BJ (cell line): ENCODE measurements at places on chromosomes 3 and 15. TPM values are rescaled to one million over a fixed set of nuclear protein-coding genes. Genes with fewer than 3 reads are reported as not detected.

GRCh38 chr3:131983689-131984088, 51.1 kb downstream of the CPNE4 start:
- no peak for DNase-seq

The GASK1A gene
- polyA plus RNA-seq: 0.38 and 0.78 TPM in 2 replicates

The ACKR2 gene
- 0.15 TPM in 1 of 2 replicates, not detected in the other for polyA plus RNA-seq

GRCh38 chr15:71120428-71120944, 5.2 kb downstream of the THSD4 start:
- no peak for DNase-seq

The ADGRG7 gene
- not detected in 2 replicates for polyA plus RNA-seq

DNA sequence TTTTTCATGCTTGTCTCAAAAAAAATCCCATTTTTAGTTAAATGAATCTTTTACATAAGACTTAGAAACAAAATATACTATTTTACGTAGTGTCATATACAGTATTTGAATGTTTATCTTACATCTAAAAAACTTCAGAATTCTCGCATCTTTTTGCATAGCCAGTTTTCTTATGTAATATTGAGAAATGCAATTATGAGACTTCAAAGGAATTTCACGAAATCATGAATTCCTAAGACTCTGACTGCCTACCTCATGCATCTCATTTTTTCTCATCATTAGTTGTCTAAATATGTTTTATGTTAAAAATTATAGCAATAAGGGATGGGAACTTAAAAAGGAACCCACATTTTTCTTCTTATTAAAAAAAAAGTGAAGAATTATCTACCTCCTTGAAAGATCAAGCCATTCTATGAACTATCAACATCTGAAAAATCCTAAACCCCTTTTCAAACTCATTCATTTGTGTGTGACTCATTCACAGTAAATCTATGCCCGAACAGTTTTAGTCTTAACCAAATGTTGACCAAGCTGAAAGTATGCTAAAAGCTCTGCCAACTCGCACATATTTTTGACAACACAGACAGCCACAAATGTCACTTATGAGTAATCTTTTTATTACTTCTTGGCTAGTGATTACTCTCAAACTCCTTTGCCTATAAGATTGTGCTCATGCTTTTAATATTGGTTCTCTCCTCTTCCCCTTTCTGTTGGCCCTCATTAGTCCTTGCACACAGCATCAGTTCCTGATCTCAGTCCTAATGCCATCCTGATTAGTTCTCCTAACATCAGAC, 115.9 kb downstream of the DCLK3 start:
- DNase-seq: peak; percentile 96

- DNase-seq: no peak
Observed at GRCh38 chr3:134342259-134342658, 32.0 kb downstream of the AMOTL2 start.

The FANCD2OS gene
- polyA plus RNA-seq: not detected in 2 replicates

The ZNF860 gene
- polyA plus RNA-seq: 0.32 and 0.45 TPM in 2 replicates

GRCh38 chr15:22253676-22254408, 173.5 kb downstream of the OR4M2 start:
- no peak for DNase-seq

DNA sequence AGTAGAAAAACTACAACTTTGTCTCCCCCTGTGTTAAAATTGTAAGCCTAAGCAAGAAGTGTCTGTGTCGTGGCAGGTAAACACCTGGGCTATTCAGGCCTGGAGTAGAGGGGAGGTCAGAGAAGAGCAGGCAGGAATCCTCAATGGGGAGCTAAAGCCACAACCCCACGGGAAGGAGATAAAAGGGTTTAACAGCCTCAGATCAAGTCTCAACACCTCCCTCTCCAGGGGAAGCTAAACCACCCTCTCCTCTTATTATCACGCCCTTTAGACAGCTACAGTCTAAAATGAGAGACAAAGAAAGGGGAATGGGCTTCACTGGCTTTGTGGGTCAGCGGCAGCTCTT, 11.6 kb downstream of the ETV5 start:
- no peak for DNase-seq

DNA sequence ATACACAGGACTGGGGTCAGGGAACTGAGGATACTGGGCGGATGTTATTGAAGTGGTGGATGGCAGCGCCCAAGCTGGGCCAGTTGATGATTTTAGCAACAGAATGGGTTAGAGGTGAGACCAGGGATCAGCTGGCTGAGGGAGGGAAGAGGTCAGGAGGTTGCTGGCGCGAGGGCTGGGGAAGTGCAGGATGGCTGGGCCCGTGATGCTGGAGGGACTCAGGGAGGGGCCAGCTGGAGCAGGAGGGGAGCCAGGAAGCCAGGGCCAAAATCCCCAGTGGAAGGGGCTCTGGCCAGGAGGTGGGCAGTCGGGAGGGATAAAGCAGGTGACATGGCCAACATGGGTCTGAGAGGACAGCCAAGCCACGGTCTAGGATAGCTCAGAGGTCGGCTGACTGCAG, 178.0 kb downstream of the NSMCE3 start:
- DNase-seq: no peak

DNA sequence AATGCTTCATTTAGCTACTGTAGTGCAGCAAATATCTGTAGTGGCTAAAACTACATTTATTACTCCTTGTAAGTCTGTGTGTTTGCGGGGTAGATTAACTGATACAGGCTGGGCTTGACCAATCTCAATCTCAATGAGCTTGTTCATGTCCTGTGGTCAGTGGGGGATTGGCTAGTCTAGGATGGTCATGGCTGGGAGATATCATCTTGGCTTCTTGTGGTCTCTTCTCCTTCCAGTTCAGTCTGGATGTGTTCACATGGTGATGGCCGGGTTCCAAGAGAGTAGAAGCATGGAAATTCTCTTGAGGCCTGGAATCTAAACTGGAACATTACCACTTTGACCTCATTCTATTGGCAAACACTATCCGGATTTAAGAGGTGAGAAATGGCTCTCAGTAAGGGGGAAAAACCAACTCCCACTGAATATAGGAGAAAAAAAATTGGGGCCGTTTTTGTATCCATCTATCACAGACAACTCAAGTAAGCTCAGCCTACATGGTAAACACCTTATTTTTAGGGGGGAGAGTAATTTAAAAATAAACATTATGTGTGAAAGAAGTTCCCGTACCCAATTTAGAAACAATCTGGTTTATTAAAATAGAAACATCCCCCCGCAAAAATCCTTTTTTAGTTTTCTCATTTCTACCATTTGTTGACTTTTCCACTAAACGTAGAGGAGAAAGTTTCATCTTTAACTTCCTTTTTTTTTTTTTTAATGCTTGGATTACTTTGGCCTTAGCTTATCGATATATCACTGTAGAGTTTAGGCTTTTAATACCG, 284.9 kb upstream of the TBC1D5 start:
- no peak for DNase-seq

GRCh38 chr3:15664144-15664543, 62.6 kb downstream of the BTD start:
- no peak for DNase-seq

DNA sequence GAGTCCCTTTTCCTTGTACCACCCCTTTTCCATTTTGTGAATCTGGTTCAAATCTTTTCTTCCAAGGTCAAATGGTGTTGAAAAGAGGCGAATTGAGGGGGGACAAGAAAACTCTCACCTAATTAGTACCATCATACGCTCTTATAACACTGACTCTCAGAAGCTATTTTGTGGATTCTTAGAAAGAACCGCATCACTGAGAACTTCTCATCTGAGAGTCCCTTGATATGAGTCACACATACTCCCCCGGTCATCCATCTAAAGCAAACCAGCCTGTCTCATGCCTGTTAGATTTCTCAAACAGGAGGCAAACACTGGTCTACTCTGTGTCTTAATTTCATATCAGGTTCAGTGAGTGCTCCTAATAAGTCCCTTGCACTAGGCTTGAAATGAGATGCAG, 76.5 kb upstream of the SPRED1 start:
- no peak for DNase-seq

The ACOX2 gene
- 32.3 and 39.6 TPM in 2 replicates for polyA plus RNA-seq
